EL (cell line): ENCODE measurements at places on chromosomes 7 and 10.

DNA sequence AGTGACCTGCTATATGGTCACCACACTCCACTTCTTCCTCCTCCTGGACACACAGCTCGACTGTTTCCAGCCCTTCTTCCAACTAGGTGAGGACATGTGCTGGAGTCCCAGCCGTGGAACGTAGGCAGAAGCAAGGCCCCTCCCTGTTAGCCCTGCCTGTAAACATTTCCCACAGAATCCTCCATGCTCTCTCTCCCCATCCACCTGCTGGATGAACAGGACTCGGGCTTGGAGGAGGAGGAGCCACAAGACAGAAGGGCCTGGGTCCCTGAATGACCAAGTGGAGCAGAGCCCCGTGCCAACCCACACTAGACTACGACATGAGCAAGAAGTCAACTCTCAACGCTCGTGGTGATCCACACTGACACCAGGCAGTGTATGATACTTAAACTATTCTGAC, 9.9 kb downstream of the CNPY1 start:
- DNase-seq = no peak

DNA sequence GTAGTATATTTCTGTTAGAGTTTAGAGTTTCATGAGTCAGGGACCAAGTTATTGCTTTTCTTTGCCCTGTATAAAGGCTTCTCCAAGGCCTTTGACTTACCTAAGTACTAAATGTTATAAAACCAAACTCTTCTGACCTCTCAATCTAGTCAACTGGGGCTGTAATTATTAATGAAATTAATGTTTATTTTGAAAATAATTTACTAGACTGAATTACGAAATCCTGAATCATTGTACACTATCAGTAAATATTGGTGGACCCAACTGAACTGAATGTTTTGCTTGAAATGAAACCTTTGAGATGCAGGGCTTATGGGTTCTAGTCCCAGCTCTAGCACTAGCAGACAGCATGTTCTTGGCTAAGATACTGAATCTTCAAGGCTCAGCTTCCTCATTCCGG, 1.7 kb upstream of the CYP2C9 start:
- DNase-seq = no peak

DNA sequence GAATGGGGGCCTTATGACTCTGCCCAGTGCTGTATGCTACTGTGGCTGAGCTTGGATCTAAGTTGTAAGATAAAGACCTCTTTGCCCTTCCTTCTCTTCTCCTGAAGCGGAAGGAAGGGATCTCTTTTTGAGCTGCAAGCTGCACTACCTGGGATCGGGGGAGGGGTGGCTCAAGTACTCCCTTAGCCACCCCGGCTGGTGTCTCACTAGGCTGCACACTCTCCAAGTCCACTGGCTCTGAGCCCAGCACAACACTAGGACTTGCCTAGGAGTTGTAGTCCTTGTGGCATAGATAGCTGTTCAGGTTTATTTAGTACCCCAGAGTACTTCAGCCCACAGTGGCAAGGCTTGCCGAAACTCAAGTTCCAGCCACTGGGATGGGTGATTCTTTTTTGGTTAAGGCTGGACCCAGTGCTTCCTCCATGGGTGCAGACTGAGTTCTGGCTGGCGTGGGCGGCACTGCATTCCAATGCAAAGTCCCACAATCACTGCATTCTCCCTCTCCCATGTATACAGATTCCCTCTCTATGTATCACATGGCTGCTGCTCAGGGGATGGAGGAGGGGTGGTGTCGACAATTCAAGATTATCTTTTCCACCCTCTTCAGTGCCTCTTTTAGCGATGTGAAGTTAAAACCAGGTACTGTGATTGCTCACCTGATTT, 76.2 kb upstream of the SLC25A13 start:
- DNase-seq = peak; percentile 16

GRCh38 chr10:124226271-124227054, 133.1 kb upstream of the CHST15 start:
- DNase-seq = no peak
